ENCODE measurements at places on chromosomes 2 and 18.

DNA sequence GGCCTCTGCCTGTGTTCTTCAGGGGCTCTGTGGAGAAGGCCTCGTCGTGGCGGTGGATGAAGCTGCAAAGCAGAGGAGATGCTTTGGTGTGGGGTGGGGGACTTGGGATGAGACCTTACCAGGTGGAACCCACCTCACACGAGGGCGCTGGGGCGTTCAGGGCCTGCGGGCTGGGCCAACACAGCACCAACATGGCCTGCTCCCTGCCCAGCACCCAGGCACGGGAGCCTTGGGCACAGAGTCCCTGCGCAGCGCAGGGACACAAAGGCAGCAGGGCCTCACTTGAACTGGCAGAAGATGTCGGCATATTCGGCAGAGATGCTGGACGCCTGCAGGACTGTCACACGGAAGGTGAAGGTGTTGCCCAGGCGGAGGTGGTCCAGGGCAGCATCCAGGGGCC lies 53.8 kb downstream of the AQP12A start:
- no peak for DNase-seq

GRCh38 chr2:120552800-120553481 lies 182.7 kb upstream of the GLI2 start:
- peak; percentile 55 for DNase-seq

DNA sequence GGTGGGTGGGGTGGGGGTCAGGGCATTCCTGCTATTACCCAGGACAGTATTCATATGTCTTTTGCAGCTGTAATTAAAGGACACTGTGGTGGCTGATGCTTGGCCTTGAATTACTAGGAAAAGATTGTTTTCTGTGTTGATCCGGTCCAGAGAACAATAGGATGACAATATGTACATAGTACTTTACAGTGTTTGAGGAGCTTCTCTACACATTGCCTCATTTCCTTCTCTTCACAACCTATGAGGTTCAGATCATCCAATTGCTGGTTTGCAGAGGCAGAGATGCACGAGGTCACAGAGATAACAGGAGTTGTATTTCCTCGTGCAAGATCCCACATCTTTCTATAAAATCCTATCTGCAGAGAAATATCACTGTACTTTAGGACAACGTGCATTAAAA lies 119.5 kb downstream of the LIPG start:
- DNase-seq, result no peak

- DNase-seq, result no peak
Measured at GRCh38 chr2:121375621-121376159, 90.7 kb upstream of the TFCP2L1 start.

DNA sequence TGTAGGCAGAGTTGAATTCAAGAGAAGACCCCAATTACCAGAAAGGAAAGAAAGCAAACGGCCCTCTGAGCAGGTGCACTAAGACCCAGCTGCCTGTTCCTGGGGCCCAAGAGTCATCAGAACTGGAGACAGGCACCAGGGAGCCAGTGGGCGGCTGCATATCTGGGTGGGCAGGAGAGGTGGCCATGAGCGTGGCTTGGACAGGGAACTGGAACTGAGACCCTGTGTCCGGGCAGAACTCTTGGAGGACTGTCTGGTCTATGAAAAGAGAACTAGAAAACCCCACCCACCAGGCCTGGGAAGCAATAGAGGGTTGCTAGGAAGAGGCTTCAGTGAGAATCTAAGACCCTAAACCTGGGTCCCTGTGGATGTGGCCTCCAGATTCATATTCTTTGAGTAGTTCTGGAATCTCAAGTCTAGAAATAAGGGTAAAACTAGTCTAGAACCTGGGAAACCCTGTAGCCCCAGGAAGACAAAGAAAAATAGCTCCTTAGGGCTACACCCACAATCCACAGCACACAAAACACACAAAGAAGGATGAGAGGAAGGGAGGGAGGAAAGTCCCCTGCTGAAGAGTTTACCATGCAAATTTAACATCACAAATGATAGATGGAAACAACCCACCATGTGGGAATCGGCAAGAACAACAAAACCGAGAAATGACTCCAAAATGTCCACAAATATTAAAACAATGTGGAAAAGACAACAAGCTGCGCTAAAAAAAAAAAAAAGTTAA lies 147.0 kb downstream of the HDAC4 start:
- no peak for DNase-seq

- no peak for DNase-seq
Measured at GRCh38 chr2:163475815-163476214, 260.0 kb downstream of the FIGN start.

DNA sequence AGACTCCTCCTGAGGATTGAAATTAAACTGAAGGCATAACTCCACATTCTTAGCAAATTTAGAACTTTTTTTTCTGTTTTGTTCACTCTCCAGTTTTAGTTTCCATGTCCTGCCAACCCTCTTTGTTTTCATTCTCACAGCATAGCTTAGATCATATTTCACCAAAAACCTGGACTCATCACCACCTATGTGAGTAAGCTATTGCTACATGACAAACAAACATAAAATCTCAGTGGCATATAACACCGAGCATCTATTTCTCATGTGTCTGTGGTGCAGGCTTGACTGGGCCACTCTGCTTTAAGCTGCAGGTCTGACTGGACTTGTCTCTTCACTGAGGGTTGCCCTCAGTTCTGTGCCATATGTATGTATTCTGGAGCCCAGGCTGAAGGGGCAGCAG lies 385.2 kb downstream of the ARHGAP15 start:
- no peak for DNase-seq

DNA sequence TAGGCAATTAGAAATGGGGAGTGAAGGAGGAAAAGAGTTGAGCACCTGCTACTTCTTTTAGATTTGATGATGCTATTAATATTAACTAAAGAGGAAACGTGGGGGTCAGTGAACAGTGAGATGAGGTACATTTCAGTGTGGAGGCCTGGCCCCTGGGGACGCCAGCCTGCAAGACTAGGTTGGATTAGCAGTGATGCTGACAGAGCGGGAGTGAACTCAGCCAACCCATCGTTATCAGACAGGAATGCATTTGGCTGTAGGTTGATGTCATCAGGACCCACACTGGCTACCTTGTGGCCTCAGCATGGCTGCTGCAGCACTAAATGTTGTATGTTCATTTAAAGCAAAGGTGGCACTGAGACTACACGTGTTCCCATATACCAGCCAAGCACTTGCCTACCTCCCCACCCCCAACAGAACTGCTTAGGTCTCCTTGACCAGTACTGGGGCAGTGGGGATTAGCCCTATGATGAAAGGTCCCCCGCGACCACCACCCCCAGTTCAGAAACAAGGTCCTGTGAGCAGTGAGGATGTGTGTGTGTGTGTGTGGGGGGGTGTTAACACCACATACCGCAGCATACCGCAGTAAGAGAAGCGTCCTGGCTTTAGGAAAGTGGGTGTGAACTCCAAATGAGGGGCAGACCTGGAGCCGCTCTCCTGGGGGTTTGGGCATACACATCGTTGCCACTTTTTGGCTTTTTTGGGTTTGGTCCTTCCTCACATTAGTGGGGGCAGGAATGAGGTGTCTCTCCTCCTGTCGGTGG lies 26.0 kb downstream of the DGKD start:
- no peak for DNase-seq

- DNase-seq, result no peak
Measured at GRCh38 chr2:169664978-169665930, 29.0 kb downstream of the CFAP210 start.

DNA sequence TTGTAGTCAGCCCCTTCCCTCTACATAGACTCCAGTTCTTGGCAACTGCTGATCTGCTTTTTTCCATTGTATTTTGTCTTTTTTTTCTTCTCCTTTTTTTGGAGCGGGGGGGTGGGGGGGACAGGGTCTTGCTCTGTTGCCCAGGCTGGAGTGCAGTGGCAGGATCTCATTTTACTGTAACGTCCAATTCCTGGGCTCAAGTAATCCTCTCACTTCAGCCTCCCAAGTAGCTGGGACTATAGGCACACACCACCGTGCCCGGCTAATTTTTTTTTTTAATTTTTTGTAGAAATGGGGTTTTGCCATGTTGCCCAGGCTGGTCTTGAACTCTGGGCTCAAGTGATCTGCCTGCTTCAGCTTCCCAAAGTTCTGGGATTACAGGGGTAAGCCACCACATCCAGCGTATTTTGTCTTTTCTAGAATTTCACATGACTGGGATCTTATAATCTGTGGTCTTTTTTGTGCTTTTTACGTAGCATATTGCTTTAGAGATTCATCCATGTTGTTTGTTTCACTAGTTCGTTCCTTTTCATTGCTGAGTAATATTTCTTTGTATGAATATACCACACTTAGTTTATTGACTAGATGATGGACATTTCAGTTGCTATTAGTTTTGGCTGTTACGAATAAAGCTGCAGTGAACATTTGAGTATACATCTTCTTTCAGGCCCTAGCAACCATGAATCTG lies 17.9 kb downstream of the EML4 start:
- no peak for DNase-seq

DNA sequence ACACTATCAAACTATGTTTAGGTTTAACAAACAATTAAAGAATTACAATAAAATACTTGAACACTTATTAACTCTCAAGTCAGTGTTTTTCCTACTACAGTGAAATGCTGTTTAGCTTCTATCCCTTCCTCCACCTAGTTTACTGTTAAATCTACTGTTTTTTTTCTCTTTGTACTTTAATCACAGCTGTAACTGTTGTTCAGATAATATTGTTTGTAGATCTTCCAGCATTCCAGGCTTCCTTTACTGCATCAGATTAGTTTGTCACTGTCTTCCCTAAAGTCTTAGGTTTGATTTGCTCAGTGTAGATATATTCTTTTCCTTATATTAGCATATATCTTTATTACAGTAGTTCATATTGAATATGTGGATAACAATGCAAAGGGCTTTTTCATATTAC lies 22.5 kb downstream of the BIRC6 start:
- DNase-seq, result no peak

- DNase-seq, result no peak
Measured at GRCh38 chr2:237491515-237492118, 4.6 kb downstream of the MLPH start.

- DNase-seq, result no peak
Measured at GRCh38 chr2:58543442-58543841, 302.3 kb upstream of the FANCL start.

DNA sequence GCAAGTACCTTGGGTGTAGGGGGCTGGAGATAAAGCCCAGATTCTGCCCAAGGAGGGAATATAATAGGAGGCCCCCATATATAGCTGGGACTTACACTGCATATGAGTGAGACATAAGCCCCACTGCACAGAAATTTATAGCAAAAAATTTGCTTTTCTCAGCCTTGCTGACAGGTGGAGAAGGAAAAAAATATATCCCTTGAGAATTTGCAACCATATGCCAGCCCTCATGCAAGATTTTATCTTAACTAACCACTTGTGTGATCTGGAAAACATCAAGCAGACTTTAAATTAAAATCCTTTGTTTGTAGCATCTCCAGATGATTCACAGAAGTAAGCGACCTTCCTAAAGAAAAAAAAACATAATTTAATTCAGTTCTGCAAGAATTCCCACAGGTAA lies 288.2 kb downstream of the BCL2 start:
- DNase-seq, result no peak

GRCh38 chr2:224469374-224469964 lies 67.6 kb upstream of the FAM124B start:
- DNase-seq, result no peak

DNA sequence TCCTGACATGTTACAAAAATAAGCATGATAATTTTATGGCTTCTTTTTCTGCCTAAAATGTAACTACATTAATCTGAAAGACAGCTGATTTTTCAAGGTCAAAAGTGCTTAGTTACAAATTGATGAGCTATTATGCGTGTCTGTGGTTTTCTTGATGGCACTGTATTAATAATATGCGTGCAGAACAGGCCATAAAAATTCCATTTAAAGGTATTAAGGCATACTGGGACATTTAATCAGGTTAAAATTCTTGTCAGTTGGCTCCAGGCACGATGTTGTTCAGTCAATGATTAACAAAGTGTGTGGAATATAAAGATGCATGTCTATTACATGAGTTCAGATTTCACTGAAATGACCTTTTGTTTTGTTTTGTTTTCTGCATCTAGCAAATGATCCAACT lies 420.1 kb upstream of the ZNF804A start:
- no peak for DNase-seq

GRCh38 chr2:97645112-97645694 lies 659 bp upstream of the COX5B start:
- peak; percentile 87 for DNase-seq

DNA sequence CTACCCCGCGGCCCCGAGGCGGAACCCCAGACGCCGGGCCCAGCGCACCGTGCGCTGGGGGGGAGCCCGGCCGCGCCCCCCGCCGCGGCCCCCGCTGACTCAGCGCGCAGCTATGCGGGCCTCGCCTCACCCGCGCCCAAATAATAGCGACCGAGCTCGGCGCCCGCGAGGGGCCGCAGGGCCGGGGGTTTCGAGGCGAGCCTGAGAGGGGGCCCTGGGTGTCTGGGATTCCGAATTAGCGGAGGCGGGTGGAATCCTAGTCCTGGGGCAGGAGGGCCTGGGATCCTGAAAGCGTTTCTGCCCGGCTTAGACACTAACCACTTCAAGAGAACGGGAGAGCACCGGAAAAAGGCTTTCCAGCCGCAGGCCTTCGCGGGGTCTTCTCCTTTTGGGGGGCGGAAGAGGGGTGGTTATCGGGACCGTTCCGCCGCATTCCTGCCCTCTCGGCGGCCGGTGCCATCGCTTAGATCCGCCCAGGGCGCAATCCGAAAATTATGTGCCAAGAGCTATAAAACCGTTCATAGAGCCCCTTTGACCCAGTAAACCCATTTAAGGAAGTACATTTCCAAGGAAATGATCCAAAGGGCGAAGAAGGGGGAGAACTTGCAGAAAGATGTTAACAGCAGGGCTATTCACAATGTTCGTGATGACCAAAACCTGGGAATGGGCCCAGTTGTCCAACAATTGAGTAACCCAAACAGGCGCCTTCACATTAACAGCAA lies 681 bp upstream of the ROCK2 start:
- DNase-seq, result peak; percentile 94

- DNase-seq, result no peak
Measured at GRCh38 chr18:60812921-60813320, 440.3 kb upstream of the MC4R start.

DNA sequence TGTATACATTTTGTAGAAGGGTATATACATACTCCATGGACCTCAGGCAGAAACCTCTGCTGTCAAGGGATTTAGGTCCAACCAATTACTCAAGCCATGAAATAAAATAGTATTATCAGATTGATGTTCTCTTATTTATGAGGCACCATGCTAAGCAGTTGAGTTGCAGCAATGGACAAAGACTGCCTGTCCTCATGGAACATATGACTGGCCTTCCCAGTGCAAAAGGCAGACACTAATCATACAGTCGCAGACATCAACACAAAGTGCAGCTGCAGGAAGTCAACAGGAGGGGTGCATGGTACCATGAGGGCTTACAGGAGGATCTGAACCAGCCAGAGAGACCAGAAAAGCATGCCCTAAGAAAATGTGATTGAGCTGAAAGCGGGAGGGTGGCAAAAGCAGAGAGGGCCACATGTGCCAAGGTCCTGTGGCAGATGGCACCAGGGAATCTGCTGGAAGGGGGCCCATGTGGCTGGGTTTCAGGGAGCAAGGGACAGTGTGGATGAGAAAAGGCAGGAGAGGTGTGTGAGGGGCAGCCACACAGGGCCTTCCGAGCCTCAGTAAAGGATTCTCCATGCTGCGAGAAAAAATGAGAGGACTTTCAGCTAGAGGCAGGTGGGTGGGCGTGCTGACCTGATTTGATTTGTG lies 61.4 kb upstream of the RNF152 start:
- no peak for DNase-seq
